ENCODE measurements at places on chromosomes 11 and 22. TPM values are rescaled to one million over a fixed set of nuclear protein-coding genes. Genes with fewer than 3 reads are reported as not detected.

OPCML gene
- total RNA-seq: not detected

QSER1 gene
- total RNA-seq: 34.2 TPM

PLAAT2 gene
- not detected for total RNA-seq

OR5B21 gene
- total RNA-seq: not detected

VSIG2 gene
- not detected for total RNA-seq

OR52I2 gene
- total RNA-seq: not detected

TRPC6 gene
- under 0.01 TPM for total RNA-seq

PIWIL4 gene
- 0.73 TPM for total RNA-seq

AQP11 gene
- total RNA-seq: 3.4 TPM

NRXN2 gene
- total RNA-seq: 1.5 TPM

CCDC188 gene
- 0.33 TPM for total RNA-seq

PIH1D2 gene
- 1.3 TPM for total RNA-seq

SPTBN2 gene
- total RNA-seq: 9.9 TPM

MEI1 gene
- 1.1 TPM for total RNA-seq

APOL6 gene
- total RNA-seq: 51.3 TPM

PDE3B gene
- total RNA-seq: 21.3 TPM

BUD13 gene
- total RNA-seq: 13.8 TPM

MIAT gene
- total RNA-seq: 0.73 TPM
